ENCODE measurements at places on chromosomes 1 and 21.

GRCh38 chr1:7638078-7638477 is 133.0 kb upstream of the VAMP3 start:
- DNase-seq: no peak

- DNase-seq: no peak
Measured at GRCh38 chr1:219726480-219727272, 113.8 kb upstream of the ZC3H11B start.

DNA sequence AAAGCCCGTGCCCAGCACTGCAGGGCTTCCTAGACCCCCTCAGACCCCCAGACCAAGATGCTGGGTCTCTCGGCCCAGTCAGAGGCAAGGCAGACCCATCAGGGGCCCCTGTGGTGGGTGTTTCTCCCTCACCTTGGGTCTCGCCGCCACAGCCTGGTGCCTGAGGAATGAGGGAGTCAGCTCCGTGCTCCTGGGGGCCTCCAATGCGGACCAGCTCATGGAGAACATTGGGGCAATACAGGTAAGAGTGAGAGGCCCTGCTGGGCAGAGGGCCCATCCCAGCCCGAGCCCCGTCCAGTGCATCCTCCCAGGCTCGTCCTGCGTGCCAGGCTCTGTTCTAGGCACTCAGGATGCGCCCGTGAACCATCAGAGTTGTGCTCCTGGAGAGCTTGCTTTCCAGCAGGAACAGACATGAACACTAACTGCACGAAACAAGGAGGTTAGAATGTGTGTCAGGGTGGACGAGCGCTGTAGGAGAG is 51.5 kb downstream of the KCNAB2 start:
- no peak for DNase-seq

DNA sequence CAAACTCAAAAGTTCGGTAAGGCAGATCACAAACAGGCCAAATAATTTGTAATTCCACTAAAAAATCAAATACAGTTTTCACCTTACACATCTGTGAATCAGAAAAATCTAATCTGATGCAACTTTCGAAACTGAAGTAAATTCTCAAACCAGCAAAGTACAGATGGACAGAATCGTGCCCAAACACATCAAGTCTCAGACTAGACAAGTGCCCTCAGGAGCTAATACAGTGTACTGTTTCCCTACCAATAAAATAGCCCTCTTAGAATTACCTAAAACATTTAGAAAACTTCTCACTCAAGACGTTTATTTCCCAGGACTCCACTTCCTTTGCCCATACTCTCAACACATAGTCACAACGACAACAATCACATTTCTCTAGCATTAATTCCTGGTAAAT is 134.2 kb downstream of the SMYD2 start:
- no peak for DNase-seq

DNA sequence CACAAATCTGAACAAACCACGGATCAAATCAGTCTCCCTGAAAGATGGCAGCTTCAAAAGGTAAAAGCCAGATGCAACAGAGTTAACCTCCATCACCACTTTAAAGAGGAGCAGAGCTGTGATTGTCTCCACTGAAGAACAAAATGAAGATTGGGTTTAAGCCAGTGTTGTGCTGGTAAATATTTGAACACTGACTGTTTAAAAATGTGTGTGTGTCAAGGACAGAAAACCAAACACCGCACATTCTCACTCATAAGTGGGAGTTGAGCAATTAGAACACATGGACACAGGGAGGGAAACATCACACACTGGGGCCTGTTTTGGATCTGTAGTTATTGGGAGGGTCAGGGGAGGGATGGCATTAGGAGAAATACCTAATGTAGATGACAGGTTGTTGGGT is 83.9 kb downstream of the ST6GALNAC5 start:
- no peak for DNase-seq
